SW 1271 (cell line): ENCODE measurements at places on chromosomes 7 and 10.

- DNase-seq: no peak
These were observed 43.9 kb downstream of the GHRHR start for GRCh38 chr7:31007634-31008033.

DNA sequence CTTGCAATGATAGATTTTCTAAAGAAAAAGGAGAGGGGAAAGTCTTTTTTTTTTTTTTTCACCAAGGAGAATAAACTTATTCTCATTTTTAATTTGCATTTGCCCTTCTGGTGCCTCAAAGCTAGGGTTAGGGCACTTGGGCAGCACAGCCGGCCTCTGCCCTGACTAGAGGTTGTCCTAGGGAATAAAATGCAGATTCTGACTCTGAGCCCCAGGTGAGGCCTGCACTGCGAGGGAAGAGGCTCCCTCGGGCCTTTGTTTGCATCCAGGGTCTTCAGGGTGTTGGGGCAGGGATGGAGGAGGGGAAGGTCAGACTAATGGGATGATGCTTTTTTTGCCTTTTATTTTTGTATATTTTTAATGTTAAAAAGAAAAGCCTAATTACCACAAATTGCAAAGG lies 7.8 kb downstream of the MYL7 start:
- no peak for DNase-seq

DNA sequence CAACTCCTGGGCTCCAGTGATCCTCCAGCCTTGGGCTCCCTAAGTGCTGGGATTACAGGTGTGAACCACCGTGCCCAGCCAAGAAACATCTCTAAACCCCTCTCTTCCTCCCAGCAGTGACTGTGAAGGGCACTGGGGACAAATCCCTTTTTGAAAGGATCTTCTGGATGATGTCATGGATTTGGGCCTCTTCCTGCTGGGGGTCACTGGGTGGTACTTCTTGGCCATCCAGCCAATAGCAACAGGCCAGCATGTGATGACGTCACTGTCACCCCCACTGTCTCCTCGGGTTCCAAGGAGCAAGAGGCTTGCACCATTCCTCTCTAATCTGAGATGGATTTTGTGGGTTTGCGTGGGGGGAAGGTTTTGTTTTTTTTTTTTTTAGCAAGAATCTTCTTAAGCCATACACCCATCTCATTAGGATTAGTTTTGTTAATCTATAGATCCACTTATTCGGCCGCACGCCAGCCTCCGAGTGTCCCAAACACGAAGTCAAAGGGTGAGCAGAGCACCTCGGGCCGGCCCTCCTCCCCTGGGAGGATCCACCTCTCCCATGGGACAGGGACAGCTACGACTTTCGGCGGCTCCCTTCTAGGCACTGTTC lies 29.4 kb upstream of the TNRC18 start:
- DNase-seq: peak; percentile 15

DNA sequence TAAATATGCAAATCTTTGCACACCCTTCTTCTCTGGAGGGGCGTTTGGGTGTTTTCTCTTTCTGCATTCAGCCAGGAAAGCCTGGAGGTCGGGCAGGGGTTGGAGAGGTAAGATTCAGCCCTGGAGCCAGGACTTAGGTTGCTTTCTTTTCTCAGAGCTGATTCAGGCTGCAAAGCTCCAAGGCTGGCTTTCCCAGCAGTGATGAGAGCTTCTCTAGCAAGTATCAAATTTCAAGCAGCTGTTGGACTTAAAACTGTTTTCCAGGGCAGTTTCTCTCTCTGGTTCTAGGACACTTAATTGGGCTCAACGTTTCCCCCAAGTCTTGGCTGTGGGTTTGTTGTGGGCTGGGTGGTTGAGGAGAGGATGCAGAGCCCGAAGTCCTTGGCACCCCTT lies 608 bp downstream of the AKR1B10 start:
- DNase-seq: no peak

GRCh38 chr10:102452672-102453340 lies 1.5 kb upstream of the C10orf95 start:
- no peak for DNase-seq

- DNase-seq: no peak
These were observed 506 bp downstream of the MCM10 start for GRCh38 chr10:13161857-13162271.
